ENCODE measurements at places on chromosomes 12 and 14. TPM values are rescaled to one million over a fixed set of nuclear protein-coding genes. Genes with fewer than 3 reads are reported as not detected.

The FOS gene
- polyA plus RNA-seq, result 63.2 TPM

The TMEM117 gene
- polyA plus RNA-seq, result 5.6 TPM

The FOXN3 gene
- polyA plus RNA-seq, result 33.9 TPM

The BLOC1S1 gene
- polyA plus RNA-seq, result 188 TPM

The WNT1 gene
- polyA plus RNA-seq, result not detected
